ENCODE measurements at places on chromosomes 12 and 14. TPM values are rescaled to one million over a fixed set of nuclear protein-coding genes. Genes with fewer than 3 reads are reported as not detected.

The FLVCR2 gene
- 3.1 TPM for total RNA-seq

The DTX3 gene
- 19.8 TPM for total RNA-seq

The NEUROD4 gene
- not detected for total RNA-seq

The ARMH4 gene
- total RNA-seq = 0.50 TPM

The NPFF gene
- total RNA-seq = not detected

The IQSEC3 gene
- total RNA-seq = 0.01 TPM

The CACNB3 gene
- 37.8 TPM for total RNA-seq

The GLTP gene
- 22.7 TPM for total RNA-seq

The POU6F1 gene
- 0.83 TPM for total RNA-seq

The PXN gene
- total RNA-seq = 182 TPM

The C1R gene
- total RNA-seq = 28.9 TPM

The DNAJC22 gene
- 24.0 TPM for total RNA-seq

The DDN gene
- total RNA-seq = 0.69 TPM

The RNASE3 gene
- total RNA-seq = not detected

The CFAP73 gene
- total RNA-seq = not detected

The PPP1R36 gene
- total RNA-seq = 0.57 TPM

The CLEC7A gene
- not detected for total RNA-seq

The PMEL gene
- 0.68 TPM for total RNA-seq

The ASPG gene
- not detected for total RNA-seq

The RCOR1 gene
- total RNA-seq = 24.7 TPM

The FERMT2 gene
- total RNA-seq = 45.2 TPM

The FAM186B gene
- 0.08 TPM for total RNA-seq

The INHBE gene
- 0.20 TPM for total RNA-seq

The BBS10 gene
- total RNA-seq = 5.8 TPM

The MYO1H gene
- total RNA-seq = not detected

The MMP14 gene
- 1.3 TPM for total RNA-seq

The MYH7 gene
- not detected for total RNA-seq

The P2RX2 gene
- not detected for total RNA-seq

The SERPINA10 gene
- total RNA-seq = 0.06 TPM
